ENCODE measurements at places on chromosomes 16 and 17.

- no peak for DNase-seq
These were observed 45.9 kb upstream of the CLEC19A start for GRCh38 chr16:19239511-19240155.

DNA sequence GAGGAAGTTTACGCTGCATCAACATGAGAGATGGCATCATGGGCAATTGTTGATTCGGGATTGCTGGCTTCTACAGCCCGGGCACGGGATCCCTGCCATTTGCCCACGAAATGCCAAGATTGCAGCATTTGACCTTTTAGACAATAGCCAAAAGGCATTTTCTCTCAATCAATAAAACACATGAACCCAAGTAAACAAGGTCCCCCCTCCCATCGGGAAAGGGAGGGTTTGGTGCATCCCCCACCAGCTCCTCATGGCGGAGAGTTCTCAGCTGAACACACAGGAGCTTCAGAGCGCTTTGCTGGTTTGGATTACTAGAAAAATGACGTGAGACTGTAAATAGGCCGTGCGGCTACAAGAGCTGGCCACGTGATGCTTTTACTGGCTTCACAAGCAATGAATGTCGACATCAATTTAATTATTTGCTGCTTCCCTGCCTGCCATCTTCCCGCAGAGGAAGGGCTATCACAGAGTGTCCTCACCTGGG is 147.6 kb downstream of the C16orf95 start:
- no peak for DNase-seq

- DNase-seq, result no peak
These were observed 30.2 kb upstream of the TNRC6A start for GRCh38 chr16:24699151-24699723.

DNA sequence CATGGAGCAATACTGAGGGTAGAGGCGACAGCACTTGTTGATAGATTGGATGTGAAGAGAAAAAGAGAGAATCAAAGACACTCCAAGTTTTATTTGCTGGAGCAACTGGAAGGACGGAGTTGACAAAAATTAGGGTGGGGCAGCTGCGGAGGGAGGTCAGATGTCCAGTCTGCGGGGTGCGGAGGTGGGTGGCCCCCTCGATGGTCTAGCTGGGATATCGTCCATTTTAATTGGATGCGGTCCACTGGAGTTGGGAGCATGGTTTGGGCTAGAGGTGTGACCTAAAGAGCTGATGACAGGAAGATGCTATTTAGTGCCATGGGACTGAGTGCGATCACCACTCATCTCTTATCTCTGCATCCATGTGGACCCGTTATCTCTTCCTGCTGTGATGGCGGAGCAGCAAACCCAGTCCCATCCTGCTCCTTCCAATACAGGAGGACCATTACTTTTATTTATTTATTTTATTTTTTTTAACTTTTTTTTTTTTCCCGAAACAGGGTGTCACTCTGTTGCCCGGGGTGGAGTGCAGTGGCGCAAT is 48.3 kb upstream of the CBX4 start:
- no peak for DNase-seq
